IPS DF 6.9 (cell line): ENCODE measurements at places on chromosomes 5 and 9.
A peak's percentile ranks its signal among the peaks of the same experiment; 100 is the strongest.

- DNase-seq: no peak
- no peak overlapping the region for H3K27ac ChIP-seq
- no peaks in the 10 kb centered on the region for H3K36me3 ChIP-seq
- H3K27me3 ChIP-seq: no peaks in the 10 kb centered on the region
- 0 out of 2 replicates have a peak, but pooled peaks cover 2% of the 10 kb centered on the region for H3K4me1 ChIP-seq
Measured at GRCh38 chr9:131296906-131297500, 7.5 kb downstream of the PLPP7 start.

DNA sequence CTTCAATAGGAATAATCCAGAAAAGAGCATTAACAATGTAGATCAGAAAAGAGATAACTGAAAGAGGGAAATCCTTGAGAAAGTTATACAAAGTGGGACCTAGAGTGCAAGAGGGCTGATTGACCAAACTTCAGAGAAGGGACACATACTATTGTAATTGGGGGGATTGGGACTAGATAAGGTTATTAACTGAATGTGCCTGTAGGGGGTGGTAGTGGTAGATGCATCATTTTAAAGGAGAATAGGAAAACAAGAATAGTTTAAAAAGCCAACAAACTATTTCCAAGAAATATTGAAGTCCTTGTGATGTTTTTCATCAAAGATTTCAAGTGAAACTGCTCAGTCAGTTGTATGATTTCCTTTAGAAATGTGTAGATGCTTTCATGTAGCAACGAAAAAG lies 468.5 kb downstream of the TAF11L14 start:
- H3K4me1 ChIP-seq: no peaks in the 10 kb centered on the region
- H3K36me3 ChIP-seq: no peaks in the 10 kb centered on the region
- H3K4me3 ChIP-seq: no peak overlapping the region
- no peaks in the 10 kb centered on the region for H3K27me3 ChIP-seq

DNA sequence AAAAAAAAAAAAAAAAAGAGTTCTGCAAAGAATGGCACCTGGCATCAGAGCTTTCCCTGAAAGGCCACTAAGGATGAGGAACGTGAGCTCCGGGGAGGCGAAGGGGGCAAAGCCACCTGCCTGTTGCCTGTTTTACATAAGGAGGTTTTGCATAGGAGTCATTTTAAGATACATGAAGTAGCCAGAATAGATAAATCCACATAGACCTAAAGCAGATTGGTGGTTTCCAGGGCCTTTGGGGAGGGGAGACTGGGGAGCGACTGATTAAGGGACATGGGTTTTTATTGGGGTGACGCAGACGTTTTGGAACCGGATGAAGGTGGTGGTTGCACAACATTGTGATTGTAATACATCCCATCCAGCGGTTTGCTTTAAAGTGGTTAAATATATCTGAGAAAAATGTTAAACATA lies 7.1 kb downstream of the NEK6 start:
- H3K27me3 ChIP-seq: no peaks in the 10 kb centered on the region
- no peaks in the 10 kb centered on the region for H3K36me3 ChIP-seq

DNA sequence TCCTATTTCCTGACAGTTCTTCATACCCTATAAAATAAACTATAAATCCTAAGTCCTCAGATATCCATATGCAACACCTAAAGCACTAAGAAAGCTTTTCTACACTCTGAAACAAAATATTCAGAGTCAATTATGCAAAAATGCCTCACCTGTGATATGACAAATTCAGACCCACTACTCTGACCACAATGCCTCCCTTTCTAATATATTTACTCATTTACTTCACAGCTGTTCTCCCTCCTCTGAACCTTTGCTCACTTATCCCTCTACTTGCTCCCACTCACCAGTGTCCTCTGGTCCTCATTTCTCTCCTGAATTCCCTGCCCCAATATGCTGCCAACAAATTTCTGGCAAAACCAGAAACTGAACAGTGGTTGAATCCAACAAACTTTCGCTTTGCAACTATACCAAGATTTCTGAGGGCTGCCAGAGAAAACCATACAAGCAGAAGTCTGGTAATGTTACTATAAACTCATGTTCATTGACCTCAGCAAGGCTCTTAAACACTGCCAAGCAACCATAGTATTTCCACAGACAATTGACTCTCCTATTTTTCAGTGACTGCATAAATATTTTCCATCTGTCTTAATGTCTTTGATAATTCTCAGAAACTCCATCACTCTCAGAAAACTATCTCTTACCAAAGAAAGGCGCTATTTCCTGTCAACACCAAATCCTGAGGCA lies 7.1 kb downstream of the CCNH start:
- no peak for DNase-seq
- H3K27me3 ChIP-seq: no peaks in the 10 kb centered on the region
- H3K27ac ChIP-seq: no peak overlapping the region
- H3K36me3 ChIP-seq: peaks cover 11% of the 10 kb centered on the region; the same call in 1 of the 2 replicates

DNA sequence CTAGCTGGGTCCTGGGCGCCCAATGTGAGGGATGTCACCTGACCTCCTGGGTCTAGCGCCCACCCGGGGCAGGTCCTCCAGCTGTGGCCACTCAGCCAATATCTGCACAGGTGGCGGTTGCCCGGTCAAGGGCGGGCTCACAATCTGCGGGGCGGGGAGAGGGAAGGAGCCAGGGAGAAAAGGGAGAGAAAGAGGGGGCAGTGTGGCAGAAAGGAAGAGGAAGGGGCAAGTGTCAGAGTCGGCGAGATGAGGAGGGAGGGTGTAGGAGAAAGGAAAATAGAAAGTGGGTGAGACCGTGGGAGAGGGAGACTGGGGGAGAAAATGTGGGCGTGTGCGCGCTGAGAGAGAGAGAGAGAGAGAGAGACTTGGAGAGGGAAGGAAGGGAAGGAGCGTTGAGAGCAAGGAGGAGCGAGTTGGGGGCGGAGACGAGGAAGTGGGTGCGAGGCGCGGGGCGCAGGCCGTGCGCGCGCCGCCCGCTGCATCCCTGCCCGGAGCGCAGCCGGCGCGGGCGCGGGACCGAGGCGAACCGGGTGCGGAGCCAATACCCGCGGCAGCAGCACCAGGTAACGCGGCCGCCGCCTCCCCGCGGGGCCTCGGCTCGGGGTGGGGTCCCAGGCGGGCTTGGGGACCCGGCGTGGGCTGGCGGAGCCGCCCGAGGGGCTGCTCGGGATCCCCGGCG lies at the start of gene HRH2:
Gene HRH2 (plus strand): TSS at position 479 of the 679 bp plus-strand sequence. CDS start 25,163 bp downstream, outside the sequence.
- peak within 1 kb of the TSS; percentile 74 for H3K4me3 ChIP-seq
- no peaks in the 10 kb centered on the region for H3K36me3 ChIP-seq
- H3K4me1 ChIP-seq: no peaks in the 10 kb centered on the region
- no peaks in the 10 kb centered on the region for H3K27me3 ChIP-seq
- no peak for DNase-seq
- no peak within 1 kb of the TSS for H3K27ac ChIP-seq

DNA sequence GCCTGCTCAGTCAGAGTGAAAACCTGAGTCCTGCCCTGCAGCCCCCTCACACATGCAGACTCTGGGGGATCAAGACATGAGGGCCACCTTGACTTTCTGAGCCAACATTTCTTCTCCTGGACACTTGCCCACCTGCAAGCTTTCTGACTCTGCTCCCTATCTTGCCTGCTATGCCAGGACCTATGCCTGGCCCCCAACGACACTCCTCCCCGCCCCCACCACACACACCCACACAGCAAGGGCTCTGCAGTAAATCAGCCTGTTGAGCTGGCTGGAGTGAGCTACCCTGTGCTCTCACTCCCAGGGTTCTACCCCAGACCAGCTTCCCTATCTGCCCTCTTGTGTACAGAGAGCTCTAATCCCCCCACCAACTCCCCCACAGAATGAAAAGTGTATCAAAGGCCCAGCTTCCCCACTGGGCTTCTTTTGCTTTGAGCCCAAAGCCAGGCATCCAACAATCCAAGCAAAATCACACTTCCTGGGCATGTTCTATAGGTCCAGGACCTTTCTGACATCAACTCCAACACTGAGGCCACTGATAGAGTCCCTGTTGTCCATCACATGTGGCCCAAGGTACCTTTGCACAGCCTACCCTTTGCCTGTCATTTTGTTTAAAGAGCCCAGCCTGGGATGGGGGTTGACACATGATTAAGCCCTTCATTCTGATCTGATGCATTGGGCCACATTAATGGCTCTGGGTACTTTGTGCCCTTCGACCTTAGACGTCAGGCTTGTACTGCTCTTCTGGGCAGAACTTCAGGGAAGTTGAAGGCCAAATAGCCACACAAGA lies 7.2 kb downstream of the PDLIM4 start:
- no peaks in the 10 kb centered on the region for H3K27me3 ChIP-seq
- H3K36me3 ChIP-seq: no peaks in the 10 kb centered on the region
- no peak overlapping the region for H3K27ac ChIP-seq
- no peak for DNase-seq
- H3K4me3 ChIP-seq: no peak overlapping the region
- H3K4me1 ChIP-seq: no peaks in the 10 kb centered on the region; the same call in 1 of the 2 replicates

- H3K27ac ChIP-seq: no peak overlapping the region
- no peaks in the 10 kb centered on the region for H3K27me3 ChIP-seq
- H3K4me3 ChIP-seq: no peak overlapping the region
- no peaks in the 10 kb centered on the region for H3K36me3 ChIP-seq
- H3K4me1 ChIP-seq: peaks cover 1% of the 10 kb centered on the region; the same call in 1 of the 2 replicates
- no peak for DNase-seq
Measured at GRCh38 chr5:140324041-140324600, 21.2 kb upstream of the PFDN1 start.

DNA sequence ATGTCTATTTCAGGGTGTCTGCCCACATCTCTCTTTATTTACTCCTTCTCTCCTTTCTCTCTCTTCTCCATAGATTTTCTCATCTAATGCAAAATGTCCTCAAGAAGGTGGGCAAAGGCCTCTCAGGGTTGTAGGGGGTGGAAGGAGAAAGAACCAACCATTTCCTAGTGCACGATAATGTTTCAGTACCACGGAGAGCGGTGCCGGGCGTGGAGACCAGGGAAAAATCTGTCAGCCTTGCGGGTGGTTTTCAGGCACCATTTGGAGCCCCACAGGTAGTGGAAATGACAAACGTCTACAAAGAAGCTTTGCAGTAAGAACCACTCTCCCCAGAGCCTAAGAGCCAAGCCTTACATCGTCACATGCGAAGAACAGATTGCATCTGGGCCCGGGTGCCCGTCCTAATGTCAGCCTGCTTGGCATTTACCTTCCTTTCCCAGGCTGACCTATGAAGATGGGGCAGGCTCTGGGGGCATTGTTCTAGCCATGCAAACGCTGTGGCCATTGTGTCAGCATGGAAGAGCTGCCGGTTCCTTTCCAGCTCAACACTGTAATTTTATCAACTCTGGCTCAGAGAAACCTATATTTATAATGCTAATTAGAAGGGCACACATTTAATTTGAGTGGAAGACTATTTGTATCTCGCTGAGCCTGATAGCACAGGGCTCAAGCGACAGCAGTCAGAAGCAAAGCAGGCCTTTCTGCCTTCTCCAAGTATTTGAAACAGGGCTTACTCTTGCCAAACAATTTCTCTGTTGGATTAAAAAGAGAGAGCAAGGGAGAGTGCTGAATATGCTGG lies 430.1 kb upstream of the WWC1 start:
- no peak for DNase-seq
- no peak overlapping the region for H3K4me3 ChIP-seq
- H3K36me3 ChIP-seq: no peaks in the 10 kb centered on the region
- H3K27me3 ChIP-seq: no peaks in the 10 kb centered on the region
- H3K27ac ChIP-seq: no peak overlapping the region

DNA sequence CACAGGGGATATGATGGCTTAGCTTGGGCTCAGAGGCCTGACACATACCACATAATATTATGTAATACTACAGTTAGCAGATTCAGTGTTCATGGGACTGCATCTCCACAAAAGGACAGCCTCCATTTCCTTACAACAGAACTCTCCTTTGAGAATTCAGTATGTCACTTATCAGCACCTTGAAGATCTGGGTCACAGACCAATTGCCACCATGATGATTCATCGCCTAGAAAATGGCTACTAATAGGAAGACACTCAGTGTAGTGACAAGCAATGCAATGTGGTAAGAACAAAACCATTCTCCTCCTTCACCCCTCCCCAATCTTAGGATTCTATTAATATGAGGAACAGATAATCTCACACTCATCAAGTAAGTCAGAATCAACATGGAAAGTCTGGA lies 38.7 kb upstream of the PRLR start:
- no peaks in the 10 kb centered on the region for H3K36me3 ChIP-seq
- H3K27me3 ChIP-seq: no peaks in the 10 kb centered on the region
- H3K4me1 ChIP-seq: no peaks in the 10 kb centered on the region
- H3K27ac ChIP-seq: no peak overlapping the region
- H3K4me3 ChIP-seq: no peak overlapping the region
- no peak for DNase-seq

DNA sequence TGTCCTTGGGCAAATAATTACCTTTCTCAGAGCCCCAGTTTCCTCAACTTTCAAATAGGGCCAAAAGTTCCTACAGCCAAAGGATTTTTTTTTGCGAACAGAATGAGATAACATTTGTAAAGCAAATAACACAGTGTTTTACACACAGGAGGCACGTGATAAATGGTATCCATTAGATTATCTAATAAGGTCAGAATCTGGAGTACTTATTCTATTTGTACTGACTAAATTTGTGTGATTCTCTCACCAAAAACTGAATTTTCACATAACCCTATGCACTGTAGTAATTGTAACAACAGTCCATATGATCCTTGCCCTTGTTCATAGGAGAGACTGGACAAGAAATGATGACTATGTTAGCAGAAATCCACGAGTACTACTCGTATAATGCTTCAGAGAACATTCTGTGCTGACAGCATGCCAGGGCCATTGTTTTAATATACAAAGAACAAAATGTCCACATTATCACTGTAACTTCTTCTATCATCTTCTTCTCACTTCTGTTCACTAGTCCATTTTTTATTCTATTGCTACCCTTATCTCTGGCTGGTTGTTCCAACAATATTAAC lies 13.9 kb upstream of the FEM1C start:
- no peak overlapping the region for H3K27ac ChIP-seq
- no peak overlapping the region for H3K4me3 ChIP-seq
- no peak for DNase-seq

GRCh38 chr9:99239341-99240060 lies 17.4 kb downstream of the SEC61B start:
- DNase-seq: no peak
- H3K27me3 ChIP-seq: no peaks in the 10 kb centered on the region
- H3K27ac ChIP-seq: no peak overlapping the region
- H3K36me3 ChIP-seq: no peaks in the 10 kb centered on the region

- H3K4me3 ChIP-seq: no peak overlapping the region
- H3K4me1 ChIP-seq: no peaks in the 10 kb centered on the region
- no peaks in the 10 kb centered on the region for H3K27me3 ChIP-seq
- DNase-seq: no peak
- no peaks in the 10 kb centered on the region for H3K36me3 ChIP-seq
Measured at GRCh38 chr5:133851521-133851920, 116.9 kb downstream of the C5orf15 start.

GRCh38 chr5:5671823-5672222 lies 249.3 kb downstream of the ICE1 start:
- H3K4me1 ChIP-seq: peaks cover 3% of the 10 kb centered on the region
- H3K4me3 ChIP-seq: no peak overlapping the region

GRCh38 chr9:15475923-15476536 lies 34.7 kb downstream of the PSIP1 start:
- H3K4me3 ChIP-seq: no peak overlapping the region
- no peaks in the 10 kb centered on the region for H3K4me1 ChIP-seq
- no peaks in the 10 kb centered on the region; the same call in 1 of the 2 replicates for H3K36me3 ChIP-seq

- no peak overlapping the region for H3K27ac ChIP-seq
- H3K36me3 ChIP-seq: no peaks in the 10 kb centered on the region
- peak overlapping the region; percentile 87; the same call in 1 of the 2 replicates for H3K4me3 ChIP-seq
- H3K27me3 ChIP-seq: peaks cover 2% of the 10 kb centered on the region; the same call in 1 of the 2 replicates
- no peaks in the 10 kb centered on the region for H3K4me1 ChIP-seq
Measured at GRCh38 chr9:4490705-4491625, 697 bp downstream of the SLC1A1 start.
